Pancreas (tissue), 10 donors: ENCODE measurements at places on chromosomes 3 and 15.

DNA sequence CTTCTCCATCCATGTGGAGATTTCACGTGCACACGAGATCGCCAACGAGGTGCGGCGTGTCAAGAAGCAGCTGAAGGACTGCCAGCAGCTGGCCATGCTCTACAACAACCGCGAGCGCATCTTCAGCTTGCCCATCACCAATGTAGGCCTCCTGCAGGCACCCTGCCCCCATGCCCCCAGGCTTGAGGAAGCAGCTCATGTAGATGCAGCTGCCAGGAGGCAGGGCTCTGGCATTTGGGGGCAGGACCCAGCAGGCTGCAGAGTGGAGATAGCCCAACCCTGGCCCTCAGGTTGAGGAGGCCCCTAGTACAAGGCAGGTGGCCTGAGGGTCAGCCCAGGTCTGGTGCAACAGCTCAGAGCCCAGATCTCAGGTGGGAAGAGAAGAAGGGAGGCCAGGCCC is 36.4 kb downstream of the DNAH1 start:
- DNase-seq = no peak

DNA sequence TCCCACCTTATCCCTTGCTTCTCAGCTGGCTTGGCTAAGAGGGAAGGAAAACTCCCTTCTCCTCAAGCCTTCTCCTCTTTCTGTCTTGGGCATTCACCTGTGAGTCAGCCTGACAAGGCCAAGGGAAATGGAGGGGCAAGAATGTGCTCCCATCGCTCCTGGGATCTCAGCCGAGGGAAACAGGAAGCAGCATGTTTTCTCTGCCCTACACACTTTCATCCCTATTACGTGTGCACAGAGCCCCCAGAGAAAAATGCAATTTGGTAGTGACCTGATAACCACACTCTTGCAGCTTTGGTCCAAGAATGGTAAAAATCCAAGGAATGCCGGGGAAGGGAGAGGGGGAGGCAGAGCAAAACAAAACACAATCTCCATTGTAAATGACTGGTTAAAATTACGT is 32.9 kb upstream of the MTMR10 start:
- no peak for DNase-seq

GRCh38 chr3:127751163-127751621 is 71.1 kb downstream of the MGLL start:
- DNase-seq = no peak

DNA sequence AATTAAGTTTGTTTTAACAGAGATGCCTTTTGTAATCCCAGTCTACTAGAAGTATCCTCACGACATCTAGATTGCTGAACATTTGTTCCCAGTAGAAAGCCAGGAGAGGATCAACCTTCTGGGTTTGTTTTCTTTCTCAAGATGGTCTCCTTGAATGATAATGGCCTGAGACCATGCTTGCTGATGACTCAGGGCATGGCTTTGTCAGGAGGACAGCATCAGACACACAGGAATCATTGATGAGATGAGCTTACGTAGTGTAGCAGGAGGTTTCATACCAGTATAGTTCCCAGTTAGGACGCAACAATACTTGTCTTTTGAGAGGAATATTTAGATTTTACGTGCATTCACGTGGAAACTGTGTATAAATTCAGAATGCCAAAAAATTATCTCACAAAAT is 38.6 kb downstream of the ATP1B3 start:
- DNase-seq = no peak

- DNase-seq = no peak
Measured at GRCh38 chr15:22878103-22878502, 39.6 kb downstream of the NIPA2 start.

GRCh38 chr3:37441689-37442088 is 267.3 kb upstream of the LRRFIP2 start:
- no peak for DNase-seq

DNA sequence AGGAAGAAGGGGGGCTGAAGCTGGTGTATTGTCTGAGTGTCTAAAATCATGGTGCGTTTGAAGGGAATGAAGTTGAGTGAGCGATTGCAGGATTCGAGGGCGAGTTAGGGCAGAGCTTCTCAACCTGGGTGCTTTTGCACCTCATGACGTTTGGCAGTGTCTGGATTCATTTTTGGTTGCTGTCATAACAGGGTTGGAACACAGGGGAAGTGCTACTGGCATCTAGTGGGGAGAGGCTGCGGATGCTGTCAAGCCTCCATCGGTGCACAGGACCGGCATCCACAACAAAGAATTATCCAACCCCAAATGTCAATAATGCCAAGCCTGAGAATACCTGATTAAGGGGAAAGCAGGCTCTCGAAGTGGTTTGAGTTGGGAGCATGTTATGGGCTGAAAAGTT is 120.0 kb downstream of the SLCO3A1 start:
- DNase-seq = no peak
